ENCODE measurements at places on chromosomes 12 and 14.

DNA sequence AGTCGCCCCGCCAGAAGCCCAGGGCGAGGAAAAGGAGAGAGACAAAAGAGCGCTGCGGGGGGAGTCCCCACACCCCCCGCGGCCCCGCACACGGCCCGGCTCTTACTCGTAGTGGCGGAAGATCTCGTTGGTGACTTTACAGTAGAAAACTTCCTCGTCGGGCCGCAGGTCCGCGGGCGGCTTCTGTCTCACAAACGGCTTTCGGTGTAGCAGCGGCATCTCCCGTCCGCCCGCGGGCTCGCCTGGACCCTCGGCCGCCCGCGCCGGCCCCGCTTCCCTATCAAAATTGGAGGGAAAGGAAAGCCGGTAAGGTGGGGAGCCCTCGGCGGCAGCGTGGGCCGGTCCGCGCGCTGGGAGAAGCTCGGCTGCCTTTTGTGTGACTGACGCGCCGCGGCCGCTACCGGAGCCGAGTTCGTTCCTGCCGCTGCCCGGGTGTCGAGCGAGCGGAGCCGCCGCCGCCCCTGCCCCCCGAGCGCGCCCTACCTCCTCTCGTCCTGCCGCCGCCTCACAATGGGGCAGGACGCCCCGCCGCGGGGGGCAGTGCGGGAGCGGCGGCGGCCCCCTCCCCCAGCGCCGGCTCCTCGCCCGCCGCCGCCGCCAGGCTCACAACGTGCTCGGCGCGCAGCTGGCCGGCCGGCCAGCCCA, 652 bp downstream of the BAZ1A start:
- peak; percentile 49 for DNase-seq

DNA sequence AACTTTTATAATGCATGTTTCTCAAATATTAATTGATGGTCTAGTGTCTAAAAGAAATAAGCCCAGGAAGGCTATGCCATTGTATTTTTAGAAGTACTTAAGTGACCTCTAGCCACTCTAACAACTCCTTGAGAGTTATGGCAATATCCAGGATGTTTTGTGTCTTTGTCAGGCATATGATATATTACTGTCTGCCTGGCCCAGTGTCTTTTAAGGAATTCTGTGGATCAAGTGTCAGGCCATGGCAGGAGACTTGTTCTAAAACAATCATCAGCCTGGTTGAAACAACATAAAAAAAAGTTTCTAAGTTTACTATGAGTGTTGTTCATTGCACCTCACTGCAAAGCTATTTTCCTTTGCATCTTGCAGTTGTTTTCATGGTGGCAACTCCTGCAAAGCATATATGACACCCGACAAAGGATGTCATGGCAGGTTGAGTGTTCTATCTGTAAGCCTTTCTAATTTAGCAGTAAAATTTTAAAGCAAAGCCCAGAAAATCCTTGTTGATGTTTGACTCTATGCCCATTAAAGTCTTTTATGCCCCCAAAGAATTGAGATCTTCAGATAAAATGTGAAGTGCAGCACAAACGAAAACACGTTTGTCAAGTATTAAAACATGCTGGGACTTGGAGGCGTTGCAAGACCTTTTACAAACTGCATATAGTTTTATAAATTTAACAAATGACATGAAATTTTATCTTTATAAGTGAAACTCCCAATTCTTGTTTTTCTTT, 89.5 kb upstream of the SLC38A2 start:
- no peak for DNase-seq

DNA sequence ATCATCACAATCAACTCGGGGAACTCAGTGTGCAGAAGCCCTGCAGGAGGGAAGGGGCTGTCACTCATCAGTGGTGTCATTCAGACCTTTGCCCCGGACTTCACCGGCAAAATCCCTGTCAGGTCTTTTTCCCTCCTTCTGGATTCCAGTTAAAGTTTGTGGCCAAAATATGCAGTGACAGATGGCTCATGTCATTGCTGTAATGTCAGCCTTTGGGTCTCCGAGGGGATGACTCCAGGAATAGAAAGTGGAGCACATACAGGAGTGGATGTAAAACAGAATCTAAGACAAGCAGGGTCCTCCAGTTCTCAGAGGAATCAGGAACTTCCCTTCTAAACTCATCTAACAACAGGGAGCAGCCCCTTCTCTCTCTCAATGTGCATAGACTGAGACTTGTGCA, 130.3 kb upstream of the RASSF8 start:
- no peak for DNase-seq

DNA sequence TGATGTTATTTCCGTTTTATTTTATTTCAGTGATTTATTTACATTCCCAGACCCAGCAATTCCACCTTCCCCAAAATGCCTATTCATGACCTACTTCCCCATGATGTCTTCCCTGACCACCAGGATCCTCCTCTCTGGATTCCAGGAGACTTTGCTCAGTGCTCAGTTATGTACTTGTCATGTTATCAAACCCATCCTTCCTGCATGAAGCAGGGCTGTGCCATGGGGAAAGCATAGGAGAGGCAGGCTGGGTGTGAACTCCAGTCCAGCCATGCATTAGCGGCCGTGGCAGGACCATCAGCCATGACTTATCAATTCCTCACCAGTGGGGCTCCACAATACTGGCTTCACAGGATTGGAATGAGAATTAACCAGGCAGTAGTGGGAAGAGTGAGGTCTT, 57.8 kb downstream of the B4GALNT3 start:
- DNase-seq: no peak

DNA sequence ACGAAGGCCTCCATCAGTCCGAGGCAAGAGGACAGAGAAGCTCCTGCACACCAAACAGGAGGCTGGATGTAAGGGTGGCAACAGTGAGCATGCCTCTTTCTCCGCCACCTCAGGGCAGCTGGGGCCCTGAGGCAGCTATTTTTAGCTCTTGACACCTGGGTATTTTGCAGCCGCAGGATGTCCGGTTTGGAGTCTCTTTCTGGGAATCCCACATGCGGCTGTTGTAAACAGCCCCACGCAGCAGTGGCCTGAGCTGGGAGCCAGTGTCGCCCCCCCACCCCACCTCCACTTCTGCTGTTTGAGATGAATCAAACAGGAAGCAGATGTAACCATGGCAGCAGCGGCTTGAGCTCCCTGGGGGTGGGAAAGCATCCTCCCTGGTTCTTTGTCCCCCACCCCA, 11.7 kb downstream of the HDAC7 start:
- DNase-seq: peak; percentile 90

GRCh38 chr12:108772891-108773797, 41.8 kb upstream of the CORO1C start:
- DNase-seq: no peak

- no peak for DNase-seq
These were observed 26.9 kb downstream of the TCP11L2 start for GRCh38 chr12:106329231-106329982.

DNA sequence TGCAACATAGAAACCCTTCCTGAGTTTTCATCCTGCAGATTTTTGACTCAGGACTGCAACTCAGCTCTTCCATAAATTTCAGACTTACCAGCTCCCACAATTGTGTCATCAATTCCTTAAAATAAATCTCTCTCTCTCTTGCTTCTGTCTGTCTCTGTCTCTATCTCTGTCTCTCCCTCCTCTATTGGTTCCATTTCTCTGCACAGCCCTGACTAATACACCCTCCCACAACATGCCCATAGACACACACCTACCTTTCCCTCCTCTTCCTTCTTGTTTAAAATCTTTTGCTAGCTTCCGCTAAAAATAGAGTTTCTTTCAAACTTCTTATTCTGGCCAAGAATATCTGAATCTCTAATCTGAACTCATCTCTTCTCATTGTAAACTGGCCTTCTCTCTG, 22.9 kb upstream of the PTHLH start:
- DNase-seq: no peak

DNA sequence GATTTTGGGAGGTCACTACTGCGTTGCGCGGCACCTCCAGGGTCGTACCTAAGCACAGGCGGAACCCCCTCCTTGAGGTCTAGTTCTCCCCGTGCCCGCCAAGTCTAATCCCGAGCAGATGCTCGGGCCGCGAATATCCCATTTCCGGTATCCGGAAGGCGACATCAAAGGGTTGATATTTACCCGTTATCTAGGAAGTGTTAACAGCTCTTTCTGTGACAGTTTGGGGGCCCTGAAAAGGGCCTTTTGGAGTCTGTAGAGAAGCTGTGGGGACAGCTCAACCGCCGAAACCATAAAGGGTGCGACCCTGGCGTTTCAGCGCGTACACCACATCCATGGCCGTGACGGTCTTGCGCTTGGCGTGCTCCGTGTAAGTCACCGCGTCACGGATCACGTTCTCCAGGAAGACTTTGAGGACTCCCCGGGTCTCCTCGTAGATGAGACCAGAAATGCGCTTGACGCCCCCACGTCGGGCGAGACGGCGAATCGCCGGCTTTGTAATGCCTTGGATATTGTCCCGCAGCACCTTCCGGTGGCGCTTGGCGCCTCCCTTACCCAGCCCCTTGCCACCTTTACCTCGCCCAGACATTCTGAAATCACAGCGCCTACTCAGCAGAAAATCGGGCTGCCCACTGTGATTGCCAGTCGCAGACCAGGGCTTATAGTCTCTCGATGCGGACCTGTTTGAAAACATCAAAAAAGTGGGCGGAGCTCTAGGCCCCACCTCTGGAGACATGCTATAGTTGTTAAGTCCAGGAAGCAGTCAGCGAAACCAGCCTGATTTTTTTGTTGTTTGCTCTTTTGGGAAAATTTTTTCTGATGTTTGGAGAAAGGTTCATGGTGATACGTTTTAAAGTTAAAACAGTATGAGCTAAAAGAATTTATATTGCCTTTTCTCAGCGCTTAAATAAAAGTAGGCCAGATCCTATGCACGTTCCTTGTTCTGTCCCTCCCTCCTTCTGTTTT, 32.5 kb downstream of the WBP11 start:
- DNase-seq: peak; percentile 97

GRCh38 chr12:11496157-11496851, 100.9 kb upstream of the PRB2 start:
- no peak for DNase-seq

DNA sequence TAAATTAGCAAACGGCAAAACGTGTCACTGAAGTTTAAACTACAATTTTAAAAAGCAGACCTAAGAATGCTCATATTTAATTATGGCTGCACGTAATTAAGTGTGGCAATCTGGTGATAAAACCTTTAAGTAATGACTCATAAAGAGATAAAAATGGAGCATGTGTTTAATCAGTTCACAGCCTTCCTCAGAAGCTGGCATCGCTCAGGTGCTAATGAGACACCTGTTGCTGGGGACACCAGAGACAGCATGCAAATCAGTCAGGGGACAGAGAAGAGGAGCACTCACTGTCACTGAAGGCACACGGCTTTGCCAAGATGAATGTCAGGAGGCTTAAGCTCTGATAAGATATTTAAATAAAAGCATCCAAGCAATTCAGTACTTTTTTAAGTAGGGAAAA, 840.3 kb downstream of the GALC start:
- no peak for DNase-seq

- no peak for DNase-seq
These were observed 134.6 kb downstream of the SLC25A21 start for GRCh38 chr14:37037636-37038387.

GRCh38 chr12:108860443-108860842, 3.1 kb upstream of the SSH1 start:
- no peak for DNase-seq

- peak; percentile 6 for DNase-seq
These were observed 538 bp upstream of the TIGAR start for GRCh38 chr12:4320497-4320852.

DNA sequence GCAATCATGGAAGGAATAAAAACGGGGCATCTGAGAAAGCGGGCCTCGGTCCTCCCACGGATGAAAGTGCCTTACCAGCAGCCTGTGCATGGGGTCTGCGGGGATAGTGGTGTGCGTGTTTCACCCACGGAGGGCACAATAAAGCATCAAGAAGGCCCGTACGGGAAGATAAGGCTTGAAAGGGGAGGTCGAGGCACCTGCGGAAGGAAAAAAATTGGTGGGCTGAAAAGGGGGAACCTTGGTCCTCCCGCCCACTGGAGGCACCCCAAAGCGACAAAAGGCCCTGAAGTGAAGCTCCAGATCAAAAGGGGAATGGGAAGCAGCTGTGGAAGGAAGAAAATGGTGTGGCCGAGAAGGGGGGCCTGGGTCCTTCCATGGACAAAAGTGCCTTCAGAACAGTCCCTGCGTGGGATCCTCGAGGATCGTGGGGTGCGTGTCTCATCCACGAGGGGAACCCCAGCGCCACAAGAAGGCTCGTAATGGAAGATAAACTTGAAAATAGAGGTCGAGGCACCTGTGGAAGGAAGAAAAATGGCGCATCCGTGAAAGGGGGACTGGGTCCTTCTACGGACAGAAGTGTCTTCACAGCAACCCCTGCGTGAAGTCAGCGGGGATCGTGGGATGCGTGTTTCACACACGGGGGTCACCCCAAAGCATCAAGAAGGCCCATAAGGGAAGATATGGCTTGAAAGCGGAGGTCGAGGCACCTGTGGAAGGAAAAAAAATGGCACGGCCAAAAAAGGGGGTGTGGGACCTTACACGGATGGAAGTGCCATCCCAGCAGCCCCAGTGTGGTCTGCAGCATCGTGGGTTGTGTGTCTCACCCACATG, 276.9 kb downstream of the ALG10 start:
- DNase-seq: no peak

- no peak for DNase-seq
These were observed 48.1 kb downstream of the DAD1 start for GRCh38 chr14:22540811-22541360.

GRCh38 chr12:42588524-42589464, 752 bp downstream of the PRICKLE1 start:
- no peak for DNase-seq

GRCh38 chr12:104091136-104091535, 26.8 kb downstream of the HCFC2 start:
- DNase-seq: no peak

GRCh38 chr12:10652192-10652591, 21.7 kb downstream of the STYK1 start:
- no peak for DNase-seq

GRCh38 chr12:52434081-52434733, at the start of gene KRT75:
Gene KRT75, minus strand, starts transcription at chr12:52434371. Its CDS starts 67 bp downstream, at chr12:52434304.
- no peak for DNase-seq

DNA sequence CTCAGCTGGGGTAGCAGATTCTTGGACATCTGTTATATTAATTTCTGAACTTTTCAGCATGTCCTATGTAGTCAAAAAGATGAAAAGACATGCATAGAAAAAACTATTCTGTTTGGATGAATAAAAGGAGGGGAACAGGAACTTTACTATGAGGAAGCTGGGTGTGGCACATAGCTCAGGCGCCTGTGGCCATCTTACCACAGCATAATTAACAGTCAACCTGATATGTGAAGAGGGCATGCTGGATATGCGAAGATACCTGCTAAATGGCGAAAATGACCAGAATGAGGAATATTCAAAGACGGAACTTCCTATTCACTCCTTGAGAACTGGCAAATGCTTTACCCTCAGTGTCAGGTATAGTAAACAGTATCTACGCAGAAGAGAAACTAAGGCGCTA, 18.4 kb downstream of the SETD3 start:
- no peak for DNase-seq

GRCh38 chr12:59282999-59283398, 312.8 kb upstream of the SLC16A7 start:
- no peak for DNase-seq

GRCh38 chr12:131856366-131857097, 28.3 kb downstream of the MMP17 start:
- no peak for DNase-seq

- DNase-seq: peak; percentile 76
These were observed 14.0 kb downstream of the ABCB9 start for GRCh38 chr12:122951979-122952892.

- DNase-seq: no peak
These were observed 84.6 kb downstream of the TXNDC16 start for GRCh38 chr14:52467515-52468266.

- DNase-seq: peak; percentile 74
These were observed 28.1 kb downstream of the TRPV4 start for GRCh38 chr12:109804820-109805761.

Data from CD4-positive, alpha-beta T cell treated with Interleukin-15 for 4 hours (primary cell).